ENCODE measurements at places on chromosomes 5 and 9. TPM values are rescaled to one million over a fixed set of nuclear protein-coding genes. Genes with fewer than 3 reads are reported as not detected.

DNA sequence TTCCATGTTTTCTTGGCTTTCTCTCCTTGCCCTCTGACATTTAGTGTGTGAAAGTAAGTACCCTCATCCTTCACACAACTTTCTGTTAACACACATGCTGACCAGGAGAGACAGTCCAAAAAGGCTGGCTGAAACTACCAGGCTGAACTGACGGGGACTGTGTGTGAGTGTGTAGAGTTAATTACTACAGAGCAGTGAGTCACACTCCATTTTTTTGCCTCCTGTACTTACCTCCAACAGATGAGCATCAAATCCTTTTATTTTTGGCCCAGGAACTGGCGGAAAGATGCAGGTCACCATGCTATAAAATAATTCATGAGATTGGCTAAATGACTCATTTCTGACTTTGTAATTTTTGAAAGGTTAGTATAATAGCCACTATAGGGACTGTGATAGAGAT lies 20.2 kb upstream of the AGXT2 start:
- no peaks in the 10 kb centered on the region for H3K36me3 ChIP-seq

DNA sequence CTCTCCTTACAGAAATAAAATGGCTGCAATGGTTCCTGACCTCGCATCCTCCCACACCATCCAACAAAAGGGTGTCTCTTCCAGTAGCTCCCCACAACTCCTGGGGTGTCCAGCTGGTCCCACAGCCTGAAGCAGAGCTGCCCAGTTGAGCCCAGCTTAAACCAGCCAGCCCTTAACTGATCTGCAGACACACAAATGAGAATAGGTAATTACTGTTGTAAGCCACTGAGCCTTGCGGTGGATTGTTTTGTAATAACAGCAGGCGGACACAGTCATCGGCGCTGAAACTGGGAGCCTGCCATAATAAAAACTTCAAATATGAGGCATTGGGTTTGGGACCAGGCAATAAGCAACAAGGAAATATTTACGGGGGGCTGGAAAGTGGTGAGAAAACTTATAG lies 10.4 kb upstream of the ZBTB43 start:
- peaks cover 37% of the 10 kb centered on the region for H3K27me3 ChIP-seq
- no peak for DNase-seq
- no peaks in the 10 kb centered on the region for H3K36me3 ChIP-seq
- H3K27ac ChIP-seq, result no peak overlapping the region
- H3K4me1 ChIP-seq, result no peaks in the 10 kb centered on the region

GRCh38 chr5:156148301-156148700 lies 178.7 kb upstream of the SGCD start:
- no peak for DNase-seq
- no peaks in the 10 kb centered on the region for H3K4me1 ChIP-seq
- no peaks in the 10 kb centered on the region for H3K36me3 ChIP-seq

- no peaks in the 10 kb centered on the region for H3K27me3 ChIP-seq
- no peak overlapping the region for H3K4me3 ChIP-seq
- no peak for DNase-seq
- peaks cover 85% of the 10 kb centered on the region for H3K36me3 ChIP-seq
- H3K27ac ChIP-seq, result no peak overlapping the region
Measured at GRCh38 chr9:133044125-133044524, 13.3 kb downstream of the GTF3C5 start.

GRCh38 chr9:100131216-100131615 lies 32.2 kb downstream of the INVS start:
- H3K4me3 ChIP-seq, result no peak overlapping the region
- H3K27ac ChIP-seq, result no peak overlapping the region
- no peak for DNase-seq
- peaks cover 10% of the 10 kb centered on the region for H3K36me3 ChIP-seq
- no peaks in the 10 kb centered on the region for H3K4me1 ChIP-seq
- no peaks in the 10 kb centered on the region for H3K27me3 ChIP-seq

DNA sequence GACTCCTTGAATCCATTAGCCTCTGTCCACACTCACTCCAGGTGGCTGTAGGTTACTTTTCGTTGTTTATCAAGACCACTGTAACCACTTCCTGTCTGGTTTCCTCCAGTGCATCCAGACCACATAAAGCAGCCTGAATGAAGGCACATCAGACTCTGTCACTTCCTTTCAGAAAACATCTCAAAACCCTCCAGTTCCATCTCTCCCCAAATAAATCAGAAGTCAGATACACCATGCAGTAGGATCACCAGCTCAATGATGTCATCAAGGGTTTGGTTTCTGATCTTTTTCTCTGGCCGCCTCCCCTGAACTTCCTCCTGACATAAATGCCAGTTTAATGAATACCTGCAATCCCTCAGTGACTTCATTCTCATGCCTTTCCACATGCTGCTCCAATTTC lies 161.2 kb downstream of the ZNF462 start:
- H3K27ac ChIP-seq, result no peak overlapping the region
- no peaks in the 10 kb centered on the region for H3K36me3 ChIP-seq
- H3K4me3 ChIP-seq, result no peak overlapping the region
- H3K4me1 ChIP-seq, result no peaks in the 10 kb centered on the region
- no peak for DNase-seq

DNA sequence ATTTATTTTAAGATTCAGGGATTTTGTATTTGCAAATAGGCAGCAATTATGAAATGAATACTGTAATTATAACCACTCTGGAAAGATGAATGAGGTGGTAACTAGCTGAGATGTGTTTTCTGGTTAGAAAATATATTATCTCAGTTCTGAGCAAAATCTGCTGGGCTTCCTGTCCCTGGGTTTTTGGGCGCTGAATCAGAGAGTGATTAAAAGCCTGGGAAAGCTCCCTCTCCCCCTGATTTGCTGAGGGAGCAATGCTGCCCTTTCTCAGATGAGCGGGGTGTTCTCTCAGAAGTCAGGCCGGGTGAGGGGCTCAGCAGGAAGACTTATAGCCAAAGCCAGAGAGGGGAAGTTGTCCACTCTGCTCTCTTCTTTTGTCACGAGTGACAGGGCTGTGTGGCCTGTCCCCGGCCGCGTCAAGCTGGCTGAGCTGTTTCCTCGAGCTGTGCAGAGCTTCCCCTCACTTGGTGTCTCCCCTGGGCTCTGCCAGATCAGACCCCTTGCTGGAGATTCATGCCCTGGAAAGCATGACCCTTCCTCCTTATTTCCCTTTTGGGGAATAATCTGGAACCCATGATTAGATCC lies 39.8 kb upstream of the PITX1 start:
- no peak for DNase-seq
- H3K27ac ChIP-seq, result no peak overlapping the region
- H3K36me3 ChIP-seq, result no peaks in the 10 kb centered on the region
- no peaks in the 10 kb centered on the region for H3K27me3 ChIP-seq
- H3K4me1 ChIP-seq, result no peaks in the 10 kb centered on the region

GRCh38 chr5:57137401-57137800 lies 36.5 kb upstream of the GPBP1 start:
- no peak overlapping the region for H3K4me3 ChIP-seq
- H3K27me3 ChIP-seq, result peaks cover 17% of the 10 kb centered on the region
- peak; percentile 8 for DNase-seq

- no peak for DNase-seq
- no peak overlapping the region for H3K4me3 ChIP-seq
- H3K27me3 ChIP-seq, result no peaks in the 10 kb centered on the region
- no peaks in the 10 kb centered on the region for H3K36me3 ChIP-seq
Measured at GRCh38 chr9:3244963-3245653, 280.7 kb downstream of the RFX3 start.

GRCh38 chr5:124773315-124774311 lies 27.2 kb upstream of the ZNF608 start:
- H3K36me3 ChIP-seq, result no peaks in the 10 kb centered on the region
- H3K4me1 ChIP-seq, result no peaks in the 10 kb centered on the region

DNA sequence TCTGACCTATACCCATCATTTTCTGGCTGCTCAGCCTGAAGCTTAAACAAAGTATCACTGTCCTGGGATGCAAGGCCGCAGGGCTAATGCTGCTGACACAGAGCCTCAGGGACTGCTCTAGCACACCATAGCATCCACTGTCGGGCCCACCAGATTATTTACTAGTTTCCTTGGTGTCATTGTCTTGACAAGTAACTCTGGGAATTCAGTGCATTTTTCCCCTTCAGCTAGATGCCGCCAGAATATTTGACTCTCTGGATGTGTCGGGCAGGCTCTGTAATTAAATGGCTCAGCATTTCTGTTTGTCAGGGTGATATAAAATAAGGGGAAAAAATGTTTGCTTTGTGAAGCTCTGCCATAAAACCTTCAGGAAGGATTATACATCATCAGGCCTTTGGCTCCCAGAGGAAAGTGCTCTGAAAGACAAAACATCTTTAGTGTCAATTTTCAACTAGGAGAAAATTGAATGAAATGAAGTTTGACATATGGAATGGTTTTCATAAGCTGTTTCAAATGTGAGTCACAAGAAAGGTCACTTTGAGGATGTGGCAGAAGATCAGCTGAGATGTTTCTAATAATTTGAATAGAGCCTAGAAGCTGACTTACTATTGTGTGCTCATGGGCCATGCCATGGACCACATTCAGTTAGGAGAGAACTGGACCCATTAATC lies 350.1 kb downstream of the TMEM232 start:
- H3K4me1 ChIP-seq, result no peaks in the 10 kb centered on the region
- DNase-seq, result no peak
- H3K4me3 ChIP-seq, result no peak overlapping the region
- H3K27me3 ChIP-seq, result no peaks in the 10 kb centered on the region

DNA sequence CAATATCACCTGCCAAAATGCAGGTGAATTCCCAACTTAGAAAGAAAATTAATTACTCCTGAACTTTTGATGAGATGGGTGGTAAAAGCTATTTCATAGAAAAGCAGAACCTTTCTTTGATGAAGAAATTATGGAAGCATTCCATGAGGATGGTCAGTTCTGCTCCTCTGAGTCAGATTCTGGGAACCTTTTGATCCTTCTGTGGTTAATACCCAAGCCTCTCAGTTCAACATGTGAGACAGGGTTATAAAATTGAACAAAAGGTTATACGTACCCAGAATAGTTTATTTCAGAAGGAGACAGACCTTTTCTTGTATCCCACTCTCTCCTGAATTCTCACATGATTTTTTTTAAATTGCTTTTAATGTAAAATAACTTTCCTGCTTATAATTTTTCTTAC lies 767.6 kb upstream of the ADAMTS16 start:
- H3K36me3 ChIP-seq, result no peaks in the 10 kb centered on the region
- no peaks in the 10 kb centered on the region for H3K4me1 ChIP-seq
- H3K27ac ChIP-seq, result no peak overlapping the region
- H3K4me3 ChIP-seq, result no peak overlapping the region

DNA sequence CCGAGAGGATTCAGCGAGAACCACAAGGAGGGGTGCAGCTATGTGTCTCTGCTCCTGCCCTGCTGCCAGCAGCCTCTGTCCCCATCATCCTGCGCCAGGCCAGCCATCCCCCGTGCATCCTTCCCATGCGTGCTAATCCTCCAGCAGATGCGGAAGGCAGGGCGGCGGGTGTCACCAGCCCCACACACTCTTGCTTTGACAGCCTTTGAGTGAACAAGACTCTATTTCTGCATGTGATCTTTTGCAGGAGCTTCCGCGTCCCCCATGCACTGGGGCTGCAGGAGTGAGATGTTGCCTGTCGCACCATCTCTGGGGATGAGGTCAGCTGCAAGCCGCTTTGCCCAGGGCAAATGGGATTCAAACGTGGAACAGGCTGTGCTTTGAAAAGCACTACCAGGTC lies 58.0 kb upstream of the OLFM1 start:
- DNase-seq, result no peak
- H3K36me3 ChIP-seq, result no peaks in the 10 kb centered on the region
- H3K4me3 ChIP-seq, result no peak overlapping the region
- no peaks in the 10 kb centered on the region for H3K4me1 ChIP-seq
- no peak overlapping the region for H3K27ac ChIP-seq

DNA sequence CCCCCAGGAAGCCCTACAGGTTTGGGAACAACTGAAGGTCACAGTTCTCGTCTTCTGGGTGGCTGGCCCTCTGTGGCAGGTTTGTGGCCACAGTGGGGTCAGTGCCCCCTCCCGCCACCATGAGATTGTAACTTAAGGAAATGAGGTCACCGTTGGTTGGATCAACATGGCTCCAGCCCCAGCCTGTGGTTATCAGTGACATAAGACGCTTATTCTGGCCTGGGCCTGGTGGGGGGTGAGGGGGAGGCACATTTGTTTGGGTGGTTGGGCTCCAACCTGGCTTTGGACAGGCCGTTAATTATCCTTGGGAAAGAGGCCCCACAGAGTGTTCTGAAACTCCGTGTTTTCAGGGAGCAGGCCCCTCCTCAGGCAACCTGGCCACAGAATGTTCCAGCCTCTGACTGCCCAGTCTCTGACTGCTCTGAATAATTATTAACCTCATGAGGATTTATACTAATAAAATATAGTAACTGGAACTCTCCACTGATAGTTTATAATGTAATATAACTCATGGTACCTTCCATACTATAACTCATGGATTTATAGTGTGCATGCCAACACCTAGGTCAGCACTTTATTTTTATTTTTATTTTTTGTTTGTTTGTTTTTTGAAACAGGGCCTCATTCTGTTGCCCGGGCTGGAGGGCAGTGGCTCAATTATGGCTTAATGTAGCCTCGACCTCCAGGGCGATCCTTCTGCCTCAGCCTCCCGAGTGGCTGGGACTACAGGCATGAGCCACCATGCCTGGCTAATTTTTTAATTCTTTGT lies 58.0 kb upstream of the RPL26L1 start:
- peaks cover 36% of the 10 kb centered on the region for H3K4me1 ChIP-seq
- H3K27ac ChIP-seq, result peak overlapping the region; percentile 79
- peaks cover 25% of the 10 kb centered on the region for H3K36me3 ChIP-seq
- no peaks in the 10 kb centered on the region for H3K27me3 ChIP-seq
- H3K4me3 ChIP-seq, result no peak overlapping the region
- DNase-seq, result peak; percentile 87

DNA sequence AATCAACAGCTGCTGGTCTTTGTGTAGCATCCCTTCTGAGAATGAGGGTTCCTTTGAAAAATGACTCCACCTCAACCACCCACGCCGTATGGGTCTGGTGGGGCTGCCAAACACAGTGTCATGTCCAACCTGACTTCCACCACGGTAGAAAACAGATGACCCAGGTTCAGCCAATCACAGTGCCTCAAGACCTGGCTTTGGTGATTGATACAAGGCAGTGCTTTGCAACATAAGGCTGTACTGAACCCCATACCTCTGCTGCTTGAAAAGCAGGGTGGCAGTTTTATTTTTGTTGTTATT lies 11.5 kb upstream of the TGFBR1 start:
- DNase-seq, result peak; percentile 41
- no peak overlapping the region for H3K4me3 ChIP-seq
- H3K27ac ChIP-seq, result peak overlapping the region; percentile 53
- peaks cover 9% of the 10 kb centered on the region for H3K4me1 ChIP-seq
- H3K36me3 ChIP-seq, result no peaks in the 10 kb centered on the region

Gene TAF1L
- 0.02 TPM for total RNA-seq

Gene FOXD4L3
- total RNA-seq, result not detected

Gene HACD4
- 0.02 TPM for total RNA-seq

Gene TMEM203
- 59.5 TPM for total RNA-seq

Gene LCN9
- total RNA-seq, result not detected

Gene DOK3
- 21.1 TPM for total RNA-seq

Gene PCDHB10
- not detected for total RNA-seq

Gene CTXN3
- total RNA-seq, result not detected

Gene FKTN
- 10.4 TPM for total RNA-seq
